Fibroblast of skin of right biceps (primary cell): ENCODE measurements at places on chromosomes 7 and 10.

DNA sequence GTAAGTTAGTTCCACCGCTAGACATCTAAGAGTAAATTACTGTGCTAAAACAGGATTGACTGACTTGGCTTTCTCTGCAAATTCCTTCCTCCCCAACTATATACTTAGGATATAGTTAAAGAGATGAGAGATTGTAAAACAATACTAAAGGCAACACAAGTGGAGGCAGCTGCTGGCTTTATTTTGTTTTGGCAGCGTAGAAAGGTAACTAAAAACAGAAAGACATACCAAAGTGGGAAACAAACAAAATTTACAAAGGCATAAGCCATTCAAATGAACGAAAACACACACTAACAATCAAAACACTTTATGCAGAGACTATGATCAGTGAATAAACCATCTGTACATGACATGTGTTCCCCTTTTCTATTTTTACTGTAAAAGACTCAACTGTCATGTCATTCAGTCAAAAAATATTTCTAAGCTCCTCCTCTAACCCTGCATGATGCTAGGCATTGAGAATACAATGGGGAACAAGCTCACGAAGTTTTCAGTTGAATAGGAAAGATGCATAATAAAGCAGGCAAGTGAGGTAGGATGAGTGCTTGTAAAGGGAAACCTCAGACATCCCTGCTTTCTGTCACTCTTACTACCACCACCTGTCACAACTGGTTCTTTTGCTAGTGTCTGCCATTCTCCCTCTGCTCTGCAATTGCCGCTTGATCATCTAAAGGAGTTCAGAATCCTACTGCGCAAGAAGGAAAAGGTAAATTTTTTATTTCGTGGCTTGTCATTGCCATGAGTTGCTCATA, 64.2 kb upstream of the COL1A2 start:
- DNase-seq: no peak

GRCh38 chr10:13673156-13673555, 86.4 kb downstream of the PRPF18 start:
- peak; percentile 58 for DNase-seq

- DNase-seq: peak; percentile 97
Measured at GRCh38 chr10:4240608-4241197, 455.7 kb upstream of the KLF6 start.

GRCh38 chr10:117677890-117678500, 135.4 kb downstream of the EMX2 start:
- DNase-seq: peak; percentile 67

GRCh38 chr10:102309236-102309635, 63.9 kb downstream of the GBF1 start:
- no peak for DNase-seq

GRCh38 chr7:11748884-11749283, 83.1 kb downstream of the THSD7A start:
- DNase-seq: no peak

DNA sequence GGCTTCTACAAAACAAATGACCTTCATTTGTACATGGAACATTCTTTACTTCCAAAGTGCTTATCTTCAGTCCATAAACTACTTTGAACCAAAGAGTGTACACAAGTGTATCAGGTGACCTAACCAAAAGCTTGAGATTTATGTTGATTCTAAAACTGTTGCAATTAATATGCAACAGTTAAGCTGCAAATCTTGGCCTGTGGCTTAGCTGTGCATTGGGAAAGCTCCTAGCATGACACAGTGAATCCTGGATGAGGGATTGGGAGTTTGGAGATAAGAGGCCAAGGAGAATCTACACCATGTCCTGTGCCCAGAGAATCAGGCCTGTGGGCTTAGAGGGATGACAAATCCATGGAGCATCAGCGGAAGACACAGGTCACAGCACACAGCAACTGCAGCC, 105.2 kb upstream of the GSDME start:
- DNase-seq: no peak

GRCh38 chr10:1094112-1095057, 38.2 kb downstream of the WDR37 start:
- DNase-seq: no peak

DNA sequence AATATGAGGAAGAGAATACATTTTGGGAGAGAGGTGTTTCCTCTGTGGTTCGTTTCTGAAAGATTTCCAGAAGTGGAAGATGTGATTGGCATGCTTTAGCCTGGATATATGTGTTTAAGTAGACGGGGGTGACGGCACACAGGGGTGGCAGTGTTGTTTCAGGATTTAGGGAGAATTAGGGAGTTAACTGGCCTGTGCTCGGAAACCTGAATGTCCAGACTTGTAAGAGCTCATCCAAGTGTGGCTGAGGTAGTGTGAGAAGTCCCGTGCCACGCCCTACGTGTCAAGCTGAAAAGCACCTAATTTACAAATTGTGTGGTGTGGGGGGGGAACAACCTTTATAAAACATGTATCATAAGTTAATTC, 1.1 kb downstream of the RALA start:
- no peak for DNase-seq

- DNase-seq: no peak
Measured at GRCh38 chr7:92699966-92700514, 109.8 kb upstream of the FAM133B start.

GRCh38 chr7:100837099-100837836, 9.9 kb upstream of the EPHB4 start:
- peak; percentile 94 for DNase-seq

GRCh38 chr7:29270594-29271318, 76.2 kb downstream of the CHN2 start:
- peak; percentile 17 for DNase-seq

GRCh38 chr10:76651154-76651553, 986.5 kb downstream of the KCNMA1 start:
- DNase-seq: peak; percentile 51

DNA sequence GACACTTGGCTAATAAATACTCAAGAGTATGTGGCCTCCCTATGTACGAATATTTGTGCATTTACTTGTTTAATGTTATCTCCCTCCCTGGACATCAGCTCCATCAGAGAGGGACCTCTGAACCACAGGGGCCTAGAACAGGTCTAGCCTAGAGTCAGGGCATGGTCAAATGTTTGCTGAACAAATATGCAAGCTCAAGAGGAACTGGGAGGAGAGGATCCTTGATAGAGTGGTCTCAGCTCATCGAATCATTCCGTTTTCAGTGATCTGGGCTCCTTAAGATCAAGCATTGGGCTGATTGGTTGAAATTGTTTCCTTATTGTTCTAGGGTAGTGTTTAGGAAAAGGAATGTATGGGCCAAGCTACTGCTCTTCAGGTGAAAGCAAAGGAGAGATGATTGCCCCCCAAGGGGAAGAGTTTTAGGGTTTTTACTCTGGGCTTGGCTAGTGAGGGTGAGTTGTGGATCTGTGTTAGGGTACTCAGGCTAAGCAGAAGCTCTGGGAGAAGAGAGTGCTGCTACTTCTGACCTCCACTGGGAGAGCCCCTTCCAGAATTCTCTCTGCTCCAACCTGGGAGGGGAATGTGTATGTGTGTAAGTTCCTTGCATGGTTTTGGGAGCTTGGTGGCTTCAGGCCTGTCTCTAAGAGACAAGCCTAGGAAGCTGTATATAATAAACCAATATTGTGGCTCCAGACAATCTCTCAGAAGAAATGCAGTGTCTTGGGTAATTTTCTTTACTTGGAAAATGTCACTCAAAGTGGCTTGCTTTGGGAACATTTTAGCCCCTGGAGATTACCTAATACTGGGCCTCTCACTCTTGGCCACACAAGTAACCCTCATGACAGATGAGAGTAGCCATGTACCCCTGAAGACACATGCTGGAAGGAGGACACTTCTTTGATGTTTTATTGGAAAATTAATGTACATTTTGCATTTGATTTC, 110.0 kb downstream of the EMX2 start:
- no peak for DNase-seq

DNA sequence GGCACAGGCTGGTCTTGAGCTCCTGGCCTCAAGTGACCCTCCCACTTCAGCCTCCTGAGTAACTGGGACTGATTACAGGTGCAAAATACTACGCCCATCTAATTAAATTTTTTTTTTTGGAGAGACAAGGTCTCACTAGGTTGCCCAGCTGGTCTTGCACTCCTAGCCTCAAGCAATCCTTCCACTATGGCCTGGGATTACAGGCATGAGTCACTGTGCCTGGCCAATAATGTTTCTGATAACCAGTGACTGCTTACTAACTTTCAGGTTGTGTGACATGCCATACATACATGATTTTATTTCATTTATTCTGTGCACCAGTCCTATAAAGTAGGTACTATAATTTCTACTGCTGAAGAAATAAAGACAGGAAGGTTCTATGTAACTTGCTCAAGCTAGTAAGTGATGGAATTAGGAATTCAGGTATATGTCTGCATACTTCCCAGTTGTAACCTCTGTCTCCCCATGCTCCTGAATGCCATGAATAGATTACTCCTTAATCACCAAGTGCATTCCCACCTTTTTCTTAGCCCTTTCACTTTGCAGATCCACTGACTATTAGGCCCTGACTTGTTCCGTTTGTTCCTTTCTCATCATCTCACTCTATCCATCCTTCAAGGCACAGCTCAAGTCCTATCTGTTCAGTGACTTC, 28.1 kb downstream of the MCU start:
- DNase-seq: no peak

DNA sequence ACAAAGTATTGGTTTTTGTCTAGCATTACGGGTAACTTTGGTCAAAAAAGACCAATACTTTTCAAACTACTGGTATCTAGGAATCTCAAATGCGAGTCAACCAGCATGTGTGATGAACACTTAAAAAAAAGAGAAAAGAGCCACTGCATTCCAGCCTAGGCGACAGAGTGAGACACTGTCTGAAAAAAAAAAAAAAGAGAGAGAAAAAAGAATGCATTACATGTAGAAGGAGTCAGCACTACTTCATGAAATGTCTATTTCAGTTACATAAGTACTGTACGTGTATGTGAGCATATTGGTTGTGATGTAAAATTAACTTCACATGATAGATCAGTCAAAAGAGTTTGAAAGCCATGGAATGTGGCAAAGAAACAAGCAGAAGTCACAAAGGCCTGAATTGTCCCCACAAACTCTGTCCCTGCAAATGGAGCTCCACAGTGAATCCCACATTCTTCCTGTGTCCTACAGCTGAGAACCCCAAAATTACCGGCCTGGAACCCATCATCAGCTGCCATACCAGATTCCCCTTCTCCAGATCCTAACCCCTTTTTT, 1.6 kb downstream of the DENND11 start:
- peak; percentile 14 for DNase-seq

- DNase-seq: peak; percentile 60
Measured at GRCh38 chr10:22597138-22597537, 117.2 kb downstream of the PIP4K2A start.

- DNase-seq: no peak
Measured at GRCh38 chr10:21022821-21023220, 125.7 kb upstream of the NEBL start.

GRCh38 chr10:104330168-104331110, 7.8 kb downstream of the ITPRIP start:
- DNase-seq: peak; percentile 77

- DNase-seq: no peak
Measured at GRCh38 chr7:151696721-151697514, 177.2 kb upstream of the RHEB start.

DNA sequence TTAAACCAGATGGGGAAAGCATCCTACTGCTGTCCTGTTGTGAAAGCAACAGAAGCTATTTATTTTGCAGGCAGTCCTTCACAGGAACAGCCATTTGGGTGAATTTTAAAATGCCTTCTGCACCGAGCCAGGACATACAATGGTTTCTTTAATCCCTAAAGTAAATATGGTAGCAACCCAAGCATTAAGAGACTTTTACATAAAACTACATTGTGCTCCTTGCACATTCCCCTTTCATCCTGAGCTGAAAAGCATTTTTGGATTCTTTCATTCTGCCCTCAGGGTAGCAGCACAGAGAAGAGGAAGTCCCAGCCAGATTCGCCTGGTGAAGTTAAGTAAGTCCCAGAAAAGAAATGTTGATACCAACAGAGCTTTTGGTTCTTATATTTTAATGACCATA, 84.0 kb upstream of the FAM3C start:
- DNase-seq: no peak

DNA sequence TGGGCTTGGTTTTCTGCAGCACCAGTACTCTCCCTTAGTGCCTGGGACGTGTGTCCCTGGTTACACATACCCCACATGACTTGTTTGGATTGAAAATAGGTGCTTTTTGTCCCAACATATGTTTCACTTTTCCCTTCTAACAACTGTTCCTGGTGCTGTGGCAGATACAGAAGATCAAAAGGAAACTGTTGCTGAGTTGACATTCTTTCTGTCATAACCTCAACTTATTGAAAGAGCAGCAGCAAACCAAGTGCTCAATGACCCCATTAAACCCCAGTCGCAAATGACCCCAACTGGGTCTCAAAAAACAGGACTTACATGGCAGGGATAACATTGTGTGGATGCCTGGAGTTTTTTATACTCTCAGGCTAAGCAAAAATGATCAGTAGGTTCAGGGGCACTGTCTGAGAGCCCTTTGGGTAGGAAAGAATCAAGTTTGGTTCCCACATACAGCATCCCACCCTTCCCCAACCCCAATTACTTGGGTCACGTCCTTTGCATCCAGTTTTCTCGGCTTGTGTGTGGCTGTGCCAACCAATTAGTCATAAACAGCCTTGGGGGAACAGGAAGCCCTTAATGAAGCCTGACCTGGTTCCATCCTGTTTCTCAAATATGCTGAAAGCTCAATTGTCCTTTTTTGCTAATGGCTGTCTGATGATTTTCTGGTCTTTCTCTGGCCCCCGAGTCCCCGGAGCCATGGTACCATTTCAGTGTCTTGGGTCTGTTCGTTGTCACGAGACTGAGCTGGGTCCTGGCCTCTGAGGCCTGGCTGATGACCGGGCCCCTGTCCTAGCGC, 4.9 kb downstream of the HKDC1 start:
- peak; percentile 39 for DNase-seq

GRCh38 chr7:129366-130221, 62.8 kb upstream of the FAM20C start:
- no peak for DNase-seq

DNA sequence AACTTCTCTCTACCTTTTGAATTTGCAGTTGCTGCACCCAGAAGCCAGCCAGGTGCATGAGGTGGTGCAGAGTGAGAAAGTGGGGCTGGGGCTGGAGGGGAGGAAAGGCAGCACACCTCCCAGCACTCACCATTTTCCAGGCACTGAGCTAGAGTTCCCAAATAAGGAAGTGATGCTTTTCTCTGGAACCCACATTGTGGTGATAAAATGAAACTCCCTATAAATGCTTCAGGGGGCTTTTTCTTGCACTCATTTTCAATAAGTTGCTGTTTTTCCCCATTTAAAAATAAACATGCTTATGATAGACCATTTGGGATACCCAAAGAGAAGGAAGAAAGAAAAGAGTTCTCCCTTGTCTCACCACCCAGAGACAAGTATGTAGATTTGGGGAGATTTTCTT, 42.8 kb upstream of the TNS3 start:
- DNase-seq: no peak

GRCh38 chr10:30172673-30173072, 113.3 kb upstream of the JCAD start:
- DNase-seq: peak; percentile 79

GRCh38 chr10:103967448-103968071, 620 bp downstream of the SLK start:
- DNase-seq: peak; percentile 29

GRCh38 chr10:58967551-58968388, 208.7 kb upstream of the PHYHIPL start:
- no peak for DNase-seq

- DNase-seq: no peak
Measured at GRCh38 chr7:66602159-66602558, 26.5 kb upstream of the KCTD7 start.

- DNase-seq: no peak
Measured at GRCh38 chr7:2266911-2267310, 24.9 kb downstream of the NUDT1 start.

- peak; percentile 85 for DNase-seq
Measured at GRCh38 chr10:114577133-114577532, 80.9 kb downstream of the ABLIM1 start.
